ENCODE measurements at places on chromosomes 3 and 15.
A peak's percentile ranks its signal among the peaks of the same experiment; 100 is the strongest.

DNA sequence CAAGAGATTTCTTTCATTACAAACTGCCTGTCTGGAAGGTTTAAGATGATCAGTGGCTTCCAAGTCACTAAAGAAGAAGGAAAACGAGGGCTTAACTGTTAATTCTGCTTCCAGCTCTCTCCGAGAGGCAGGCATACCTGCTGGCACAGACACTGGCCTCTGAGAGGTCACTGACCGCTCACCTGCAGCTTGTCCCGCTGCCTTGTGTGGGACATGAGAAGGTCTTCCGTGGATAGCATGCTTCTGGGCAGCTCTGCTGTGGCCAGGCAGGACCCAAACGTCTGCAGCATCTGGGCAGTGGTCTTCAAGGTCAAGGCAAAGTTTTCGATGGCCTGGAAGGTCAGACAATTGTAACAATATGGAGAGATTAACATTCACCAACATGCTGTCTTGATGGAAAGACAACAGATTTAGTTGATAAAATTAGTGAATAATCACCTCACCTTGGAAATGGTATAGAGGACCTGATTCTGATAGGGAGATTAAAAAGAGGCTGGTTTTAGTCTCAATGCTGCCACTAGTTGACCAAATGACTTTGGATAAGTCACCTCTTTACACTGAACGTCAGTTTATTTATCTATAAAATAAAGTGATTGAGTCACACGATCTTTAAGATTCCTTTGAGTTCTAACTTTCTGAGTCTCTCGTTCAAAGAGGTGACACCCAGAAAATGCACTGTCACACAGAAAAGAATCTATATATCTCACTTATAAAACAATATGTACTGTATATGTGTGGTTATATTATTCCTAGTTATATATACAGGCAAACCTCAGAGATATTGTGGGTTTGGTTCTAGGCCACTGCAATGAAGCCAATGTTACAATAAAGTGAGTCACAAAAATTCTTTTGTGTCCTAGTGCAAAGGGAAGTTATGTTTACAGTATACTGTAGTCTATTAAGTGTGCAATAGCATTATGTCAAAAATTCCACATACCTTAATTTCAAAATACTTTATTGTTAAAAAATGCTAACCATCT, 65.1 kb downstream of the B3GNT5 start:
- peak; percentile 47 for DNase-seq

GRCh38 chr15:25864966-25865365, 1.8 kb upstream of the ATP10A start:
- no peak for DNase-seq

GRCh38 chr3:14096742-14097141, 27.9 kb downstream of the CHCHD4 start:
- DNase-seq = no peak

GRCh38 chr15:59283717-59284391, 77.2 kb downstream of the LDHAL6B start:
- DNase-seq = no peak

DNA sequence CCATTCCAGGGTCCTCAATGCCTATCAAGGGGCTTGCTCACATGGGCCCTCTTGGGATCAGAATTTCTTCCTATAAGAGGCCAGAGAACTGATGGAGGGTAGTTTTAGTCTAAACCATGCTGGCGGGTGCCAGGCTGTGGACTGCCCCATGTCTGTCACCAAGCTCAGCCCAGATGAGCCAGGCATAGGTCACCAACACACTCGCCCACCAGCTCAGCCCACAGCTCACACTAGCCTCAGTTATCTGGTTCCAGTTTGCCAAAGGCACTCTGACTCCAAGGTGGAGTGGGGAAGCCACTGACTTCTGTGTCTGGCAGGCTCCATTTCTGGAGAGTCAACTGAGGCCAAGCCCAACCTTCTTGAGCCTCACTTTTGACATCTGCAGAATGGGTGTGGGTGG, 50.7 kb upstream of the INSYN1 start:
- DNase-seq = no peak
